ENCODE measurements at places on chromosomes 1 and 21. TPM values are rescaled to one million over a fixed set of nuclear protein-coding genes. Genes with fewer than 3 reads are reported as not detected.

DNA sequence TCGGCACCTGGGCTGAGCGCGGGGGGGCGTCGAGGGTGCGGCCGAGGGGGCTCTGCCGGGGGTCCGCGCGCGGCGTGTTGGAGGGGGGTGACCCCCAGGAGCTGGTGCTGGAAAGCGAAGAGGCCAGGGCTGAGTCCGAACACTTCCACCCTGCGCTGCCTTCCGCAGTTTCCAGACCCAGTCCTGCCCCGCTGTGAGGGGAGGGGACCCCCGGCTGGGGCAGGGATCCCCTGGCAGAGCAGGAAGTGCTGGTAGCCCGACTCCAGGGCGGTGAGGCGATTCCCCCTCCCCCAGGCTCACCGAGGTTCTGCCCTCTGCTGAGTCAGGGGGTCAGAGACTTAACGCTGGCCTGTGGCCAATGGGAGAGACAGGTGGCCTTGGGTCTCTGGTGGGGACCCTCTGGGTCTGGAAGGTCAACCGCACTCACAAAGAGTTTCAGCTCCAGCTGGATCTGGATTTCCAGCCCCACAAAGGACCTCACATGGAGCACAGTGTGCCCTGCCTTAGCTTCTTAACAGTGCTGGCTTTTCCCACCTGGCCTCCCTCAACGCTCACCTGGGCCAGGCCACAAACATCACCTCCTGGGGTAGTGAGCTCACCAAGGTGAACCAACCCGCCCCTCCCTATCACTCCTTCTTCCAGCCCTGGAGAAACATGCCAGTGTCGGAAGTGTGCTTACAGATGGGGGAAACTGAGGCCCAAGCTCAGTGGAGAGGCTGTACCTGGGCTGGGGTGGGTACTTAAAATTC lies 39.8 kb upstream of the SYNC start:
- peaks cover 13% of the 10 kb centered on the region for H3K4me1 ChIP-seq
- H3K4me3 ChIP-seq, result peak overlapping the region; percentile 70
- DNase-seq, result peak; percentile 75
- H3K27me3 ChIP-seq, result no peaks in the 10 kb centered on the region
- no peak overlapping the region for H3K27ac ChIP-seq
- H3K36me3 ChIP-seq, result no peaks in the 10 kb centered on the region

GRCh38 chr21:38851101-38851500 lies 45.4 kb downstream of the ETS2 start:
- H3K27ac ChIP-seq, result no peak overlapping the region
- H3K4me1 ChIP-seq, result peaks cover 8% of the 10 kb centered on the region
- H3K27me3 ChIP-seq, result no peaks in the 10 kb centered on the region
- no peak overlapping the region for H3K4me3 ChIP-seq

- no peak for DNase-seq
- peak overlapping the region; percentile 52 for H3K27ac ChIP-seq
- H3K36me3 ChIP-seq, result no peaks in the 10 kb centered on the region
- no peaks in the 10 kb centered on the region for H3K27me3 ChIP-seq
- no peak overlapping the region for H3K4me3 ChIP-seq
Measured at GRCh38 chr1:183226361-183226760, 40.3 kb downstream of the LAMC2 start.

DNA sequence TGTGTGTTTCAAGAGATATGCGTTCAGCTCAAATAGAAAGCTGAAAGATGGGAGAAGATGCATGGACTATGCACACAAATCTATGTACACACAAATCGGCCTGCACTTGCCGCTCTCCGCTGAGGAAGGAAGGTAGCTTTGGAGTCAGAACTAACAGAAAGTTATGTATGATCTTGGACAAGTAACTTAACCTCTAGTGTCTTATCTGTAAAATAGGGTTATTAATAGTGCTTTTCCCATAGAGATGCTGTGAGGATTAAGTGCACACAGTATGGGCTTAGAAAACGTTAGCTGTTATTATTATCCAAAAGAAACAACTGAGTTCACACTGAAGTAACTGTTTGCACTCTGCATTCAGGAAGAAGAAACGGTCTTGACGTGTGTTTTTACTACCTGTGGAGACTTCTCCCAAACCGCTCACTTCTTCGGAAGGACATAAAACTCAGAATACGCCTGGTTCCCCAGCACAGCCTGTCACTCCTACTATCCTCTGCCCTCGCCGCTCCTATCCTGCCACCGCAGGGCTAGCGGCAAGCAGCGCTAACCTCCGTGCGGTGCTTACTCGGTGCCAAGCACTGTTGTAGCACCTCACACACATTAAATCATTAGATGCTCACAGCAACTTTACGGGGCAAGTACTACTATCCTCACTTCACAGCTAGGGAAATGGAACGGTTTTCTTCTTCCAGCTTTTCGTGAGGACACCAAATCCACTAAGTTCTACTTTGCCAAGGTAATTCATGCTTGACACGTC lies 1.3 kb downstream of the TGFBR3 start:
- H3K27me3 ChIP-seq, result no peaks in the 10 kb centered on the region
- DNase-seq, result peak; percentile 6
- H3K27ac ChIP-seq, result no peak overlapping the region

- no peak for DNase-seq
- no peak within 1 kb of the TSS for H3K27ac ChIP-seq
Measured at GRCh38 chr1:14598498-14599182, at the start of gene KAZN. KAZN (plus strand) TSS chr1:14598685.

DNA sequence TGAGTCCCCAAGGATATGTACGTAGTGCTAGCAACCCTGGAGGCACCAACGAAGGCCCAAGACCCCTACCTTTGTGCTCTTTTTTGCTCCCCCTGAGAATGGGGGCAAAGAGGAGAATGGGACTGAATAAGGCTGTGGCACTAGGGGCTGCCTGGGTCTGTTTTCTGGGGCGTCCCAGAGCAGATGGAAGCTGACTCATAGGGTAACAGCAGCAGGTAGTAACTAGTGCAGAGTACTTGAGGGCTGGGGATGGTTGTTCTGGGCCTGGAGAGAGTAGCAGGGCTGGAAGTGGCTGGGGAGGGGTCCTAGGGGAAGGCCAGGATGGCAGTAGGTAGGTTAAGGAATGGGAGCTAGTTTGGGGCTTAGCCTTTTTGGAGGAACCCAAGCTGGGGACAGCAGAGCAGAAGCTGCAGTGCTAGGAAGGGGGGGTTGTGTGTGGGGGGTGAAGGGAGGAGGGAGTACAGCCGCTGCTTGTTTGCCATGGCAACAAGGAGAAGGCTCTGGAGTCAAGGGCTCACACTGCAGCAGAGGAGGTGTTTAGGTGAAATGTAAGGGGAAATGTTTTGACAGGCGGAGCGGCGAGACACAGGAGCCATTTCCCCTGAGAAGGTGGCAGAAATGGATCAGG lies 1.8 kb downstream of the NCDN start:
- H3K36me3 ChIP-seq, result peaks cover 7% of the 10 kb centered on the region
- H3K27me3 ChIP-seq, result no peaks in the 10 kb centered on the region
- H3K4me3 ChIP-seq, result no peak overlapping the region
- no peak for DNase-seq

- H3K4me3 ChIP-seq, result no peak overlapping the region
- no peak for DNase-seq
- no peak overlapping the region for H3K27ac ChIP-seq
- 0 out of 2 replicates have a peak, but pooled peaks cover 3% of the 10 kb centered on the region for H3K36me3 ChIP-seq
Measured at GRCh38 chr1:63907051-63907450, 133.2 kb downstream of the ROR1 start.

DNA sequence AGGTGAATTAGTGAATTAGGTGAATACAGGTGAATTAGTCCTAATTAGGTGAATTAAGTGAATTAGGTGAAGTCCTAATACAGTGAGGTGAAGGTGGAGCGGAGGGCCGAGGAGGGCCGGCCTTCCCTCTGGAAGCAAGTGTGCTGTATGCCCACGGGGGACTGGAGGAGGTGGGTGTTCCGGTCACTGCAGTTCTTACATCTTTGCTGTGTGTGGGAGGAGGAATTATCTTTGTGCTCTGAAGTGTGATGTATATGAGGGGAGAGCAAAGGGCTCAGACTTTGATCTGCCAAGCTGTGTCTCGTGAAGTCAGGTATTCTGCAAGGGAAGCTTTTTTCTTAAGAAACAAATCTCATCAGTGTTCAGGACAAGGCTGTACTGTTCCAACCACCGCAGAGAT lies 45.4 kb downstream of the AGPAT3 start:
- no peaks in the 10 kb centered on the region for H3K4me1 ChIP-seq
- H3K27ac ChIP-seq, result no peak overlapping the region
- H3K36me3 ChIP-seq, result no peaks in the 10 kb centered on the region
- H3K4me3 ChIP-seq, result no peak overlapping the region
- H3K27me3 ChIP-seq, result no peaks in the 10 kb centered on the region
- no peak for DNase-seq

- DNase-seq, result no peak
- no peak overlapping the region for H3K27ac ChIP-seq
- no peaks in the 10 kb centered on the region for H3K27me3 ChIP-seq
- no peak overlapping the region for H3K4me3 ChIP-seq
Measured at GRCh38 chr21:42424914-42425541, 21.3 kb downstream of the UBASH3A start.

GRCh38 chr1:17069452-17070162 lies 15.8 kb upstream of the SDHB start:
- no peaks in the 10 kb centered on the region for H3K36me3 ChIP-seq
- no peak overlapping the region for H3K27ac ChIP-seq

DNA sequence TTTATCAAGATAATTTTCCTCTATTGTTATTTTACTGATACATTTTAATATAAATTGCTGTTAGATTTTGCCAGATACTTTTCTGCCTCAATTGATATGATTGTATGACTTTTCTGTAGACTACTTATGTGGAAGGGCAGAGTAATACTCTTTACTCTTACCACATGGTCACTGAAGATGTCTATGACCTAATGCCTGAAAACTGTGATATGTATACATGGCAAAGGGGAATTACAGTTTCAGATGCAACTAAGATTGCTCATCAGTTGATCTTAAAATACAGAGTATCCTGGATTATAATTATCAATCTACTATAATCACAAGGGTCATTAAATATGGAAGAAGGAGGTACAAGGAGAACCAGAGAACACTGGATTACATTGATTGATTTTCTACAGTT lies 1528.0 kb downstream of the BRINP3 start:
- no peaks in the 10 kb centered on the region for H3K36me3 ChIP-seq
- H3K27ac ChIP-seq, result no peak overlapping the region
- no peaks in the 10 kb centered on the region for H3K4me1 ChIP-seq
- H3K4me3 ChIP-seq, result no peak overlapping the region
- H3K27me3 ChIP-seq, result no peaks in the 10 kb centered on the region

DNA sequence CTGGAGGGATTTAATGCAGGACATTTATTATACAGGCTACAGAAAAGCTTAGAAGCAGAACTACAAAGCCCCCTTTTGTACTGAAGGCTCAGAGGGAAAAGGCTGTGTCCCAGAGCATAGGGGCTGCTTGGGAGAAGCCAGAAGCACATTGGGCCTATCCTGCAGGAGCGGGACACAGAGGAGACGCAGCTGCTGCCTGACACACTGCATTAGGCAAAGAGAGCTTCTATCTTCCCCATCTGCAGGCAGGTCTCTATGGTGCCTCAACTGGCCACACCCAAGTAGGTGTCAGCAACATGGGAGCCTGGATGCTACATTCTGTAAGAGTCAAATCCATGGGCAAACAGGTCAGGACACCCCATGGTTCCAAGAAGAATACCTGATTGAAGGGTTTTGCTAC lies 595.9 kb downstream of the AJAP1 start:
- H3K4me1 ChIP-seq, result no peaks in the 10 kb centered on the region
- no peak overlapping the region for H3K27ac ChIP-seq
- H3K36me3 ChIP-seq, result no peaks in the 10 kb centered on the region
- no peaks in the 10 kb centered on the region for H3K27me3 ChIP-seq
- no peak for DNase-seq
- H3K4me3 ChIP-seq, result no peak overlapping the region

DNA sequence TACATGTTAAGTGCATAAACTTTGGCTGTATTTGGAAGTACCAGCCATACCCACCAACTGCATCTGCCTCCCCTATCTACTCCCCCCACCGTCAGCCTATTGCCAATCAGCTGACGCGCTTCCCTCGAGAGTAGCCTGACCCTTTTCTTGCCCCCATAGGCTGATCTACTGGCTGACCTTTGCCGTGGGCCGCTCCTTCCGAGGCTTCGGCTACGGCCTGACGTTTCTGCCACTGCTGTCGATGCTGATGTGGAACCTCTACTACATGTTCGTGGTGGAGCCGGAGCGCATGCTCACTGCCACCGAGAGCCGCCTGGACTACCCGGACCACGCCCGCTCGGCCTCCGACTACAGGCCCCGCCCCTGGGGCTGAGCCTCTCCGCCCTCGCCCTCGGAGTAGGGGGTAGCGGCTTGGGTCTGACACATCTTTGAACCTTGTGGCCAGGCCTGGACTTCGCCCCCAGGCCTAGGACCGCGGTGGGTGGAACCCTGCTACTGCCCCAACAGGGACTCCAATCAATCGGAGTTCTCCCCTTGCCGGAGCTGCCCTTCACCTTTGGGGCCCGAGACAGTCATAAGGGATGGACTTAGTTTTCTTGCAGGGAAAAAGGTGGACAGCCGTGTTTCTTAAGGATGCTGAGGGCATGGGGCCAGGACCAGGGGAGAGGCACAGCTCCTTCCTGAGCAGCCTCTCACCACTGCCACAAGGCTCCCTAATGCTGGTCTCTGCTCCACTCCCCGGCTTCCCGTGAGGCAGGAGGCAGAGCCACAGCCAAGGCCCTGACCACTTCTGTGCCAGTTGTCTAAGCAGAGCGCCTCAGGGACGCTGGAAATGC lies 4.0 kb downstream of the GLMP start:
- H3K4me3 ChIP-seq, result no peak overlapping the region
- H3K27me3 ChIP-seq, result no peaks in the 10 kb centered on the region
- no peaks in the 10 kb centered on the region for H3K36me3 ChIP-seq
- no peak overlapping the region for H3K27ac ChIP-seq
- H3K4me1 ChIP-seq, result no peaks in the 10 kb centered on the region
- no peak for DNase-seq

DNA sequence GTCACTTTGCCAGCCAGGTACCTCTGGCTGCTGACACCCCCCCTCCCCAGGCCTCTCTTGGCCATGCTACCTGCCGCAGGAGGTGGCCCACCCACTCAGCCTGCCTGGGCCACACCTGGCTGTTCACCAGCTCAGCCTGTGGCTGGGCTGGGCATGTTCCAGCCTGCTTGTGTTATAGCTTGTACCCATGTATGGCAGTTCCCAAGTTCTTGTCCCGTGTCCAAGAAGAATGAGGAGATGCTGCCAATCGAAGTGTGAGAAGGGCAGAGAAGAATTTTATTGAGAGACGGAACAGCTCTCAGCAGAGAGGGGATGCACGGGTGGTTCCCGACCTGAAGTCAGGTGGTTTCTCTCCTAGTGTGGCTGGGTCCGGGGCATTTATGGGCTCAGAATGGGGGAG lies 3.9 kb upstream of the MMEL1 start:
- H3K27ac ChIP-seq, result no peak overlapping the region
- H3K36me3 ChIP-seq, result no peaks in the 10 kb centered on the region
- H3K4me3 ChIP-seq, result no peak overlapping the region
- no peaks in the 10 kb centered on the region for H3K4me1 ChIP-seq
- H3K27me3 ChIP-seq, result peaks cover 19% of the 10 kb centered on the region
- DNase-seq, result no peak

The C21orf58 gene
- 33.0 TPM for total RNA-seq

The RNU1-4 gene
- under 0.01 TPM for total RNA-seq

The LCE1A gene
- not detected for total RNA-seq

The ADGRL4 gene
- total RNA-seq, result not detected

The HAO2 gene
- not detected for total RNA-seq

The HSPB7 gene
- total RNA-seq, result 83.9 TPM

The PPFIA4 gene
- total RNA-seq, result 21.5 TPM

The CDK11A gene
- 20.1 TPM for total RNA-seq

The CDK18 gene
- 2.1 TPM for total RNA-seq

The BMP8B gene
- total RNA-seq, result 12.2 TPM

The MRPL24 gene
- 53.4 TPM for total RNA-seq

The HLCS gene
- total RNA-seq, result 15.0 TPM

The CACNA1S gene
- 0.24 TPM for total RNA-seq
